ENCODE measurements at places on chromosomes 5 and 9.

DNA sequence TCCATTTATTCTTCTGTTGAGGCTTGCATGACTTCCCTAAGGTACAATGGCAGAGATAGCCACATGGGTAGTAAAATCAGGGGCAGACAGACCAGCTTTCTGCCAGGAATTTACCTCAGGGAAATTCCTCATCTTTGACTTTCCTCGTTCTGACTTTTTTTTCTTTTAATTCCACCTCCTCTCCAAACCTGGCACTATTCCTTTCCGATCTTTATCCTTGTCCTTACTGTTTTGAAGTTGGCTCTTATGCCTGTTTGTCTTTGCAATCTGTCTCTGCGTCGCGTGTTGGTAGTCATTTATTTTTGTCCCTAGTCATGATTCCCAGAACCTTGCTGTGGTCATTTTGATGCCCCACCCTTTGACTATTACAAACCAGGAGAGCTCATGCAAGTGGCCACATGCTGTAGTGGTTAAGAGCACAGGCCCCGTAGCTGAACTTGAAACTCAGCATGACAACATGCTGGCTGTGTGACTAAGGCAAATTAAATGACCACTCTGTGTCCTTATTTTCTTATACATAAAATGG lies 19.0 kb downstream of the TMC1 start:
- no peak for DNase-seq

DNA sequence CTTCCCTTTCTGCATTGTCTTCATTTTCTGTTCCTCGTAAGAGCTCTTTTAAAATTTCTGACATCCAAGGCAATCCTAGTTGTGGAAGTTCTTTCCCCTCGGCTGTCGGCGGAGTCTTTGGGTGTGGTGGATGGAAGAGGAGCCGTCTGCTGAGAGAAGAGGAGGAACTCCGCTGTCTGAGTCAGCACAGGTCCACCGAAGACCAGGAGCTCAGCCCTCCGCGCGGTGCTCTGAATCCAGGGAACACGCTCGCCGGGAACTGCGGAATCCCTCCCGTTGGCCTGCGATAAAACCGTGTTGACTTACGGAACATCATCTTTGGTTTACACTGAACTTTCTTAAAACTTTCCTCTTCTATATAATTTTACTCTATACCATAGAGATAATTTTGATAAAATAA lies 100.7 kb upstream of the IRX4 start:
- no peak for DNase-seq

- DNase-seq, result no peak
These were observed 10.8 kb downstream of the S1PR3 start for GRCh38 chr9:89001917-89002540.

GRCh38 chr5:38426490-38426889 lies 130.0 kb downstream of the LIFR start:
- peak; percentile 63 for DNase-seq
